ENCODE measurements at places on chromosomes 3 and 15.

- no peak for DNase-seq
These were observed 5.4 kb upstream of the CGNL1 start for GRCh38 chr15:57370929-57371328.

DNA sequence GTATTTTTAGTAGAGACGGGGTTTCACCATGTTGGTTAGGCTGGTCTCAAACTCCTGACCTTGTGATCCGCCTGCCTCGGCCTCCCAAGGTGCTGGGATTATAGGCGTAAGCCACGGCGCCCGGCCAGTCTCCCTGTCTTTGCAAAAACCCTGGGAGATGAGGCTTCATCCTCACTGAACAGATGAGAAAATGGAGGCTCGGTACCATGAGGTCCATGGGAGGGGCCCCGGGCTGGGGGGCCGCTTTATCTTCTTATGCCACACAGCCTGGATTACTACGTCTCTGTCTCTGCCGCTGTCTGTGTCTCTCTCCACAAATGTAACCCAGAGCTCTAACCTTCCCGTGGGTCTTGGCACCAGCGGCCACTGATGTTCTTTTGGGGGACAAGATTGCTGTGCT lies 39.1 kb downstream of the ABTB1 start:
- DNase-seq, result no peak

GRCh38 chr3:193757457-193757856 lies 164.4 kb downstream of the OPA1 start:
- no peak for DNase-seq

DNA sequence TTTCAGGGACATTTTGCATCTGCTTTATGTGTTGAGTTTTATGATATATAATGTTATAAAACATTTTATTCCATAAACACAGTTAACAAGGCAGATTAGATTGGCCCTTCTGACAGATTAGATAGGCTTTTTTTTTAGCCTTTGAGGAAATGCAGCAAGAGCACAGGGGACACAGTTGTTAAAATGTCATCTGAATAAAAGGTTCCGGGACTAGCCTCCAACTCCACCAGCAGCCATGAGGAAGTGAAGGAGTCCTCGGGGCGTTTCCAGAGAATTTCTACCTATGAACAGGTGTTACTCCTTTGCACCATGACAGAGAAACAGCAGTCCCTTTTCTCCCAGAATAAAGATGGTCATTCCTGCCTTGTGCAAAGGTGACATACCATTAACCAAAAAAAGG lies 167.8 kb upstream of the KBTBD8 start:
- DNase-seq, result no peak

- DNase-seq, result no peak
These were observed 362.6 kb downstream of the ROBO1 start for GRCh38 chr3:79405183-79405582.

Data from stimulated activated CD4-positive, alpha-beta T cell treated with anti-CD3 and anti-CD28 coated beads, Interleukin-12 subunit alpha, Interleukin-12 subunit beta, amount 100 ng/mL, for 24 hours (primary cell).